Muscle of back (tissue), 13 donors: ENCODE measurements at places on chromosomes 6 and 20.

DNA sequence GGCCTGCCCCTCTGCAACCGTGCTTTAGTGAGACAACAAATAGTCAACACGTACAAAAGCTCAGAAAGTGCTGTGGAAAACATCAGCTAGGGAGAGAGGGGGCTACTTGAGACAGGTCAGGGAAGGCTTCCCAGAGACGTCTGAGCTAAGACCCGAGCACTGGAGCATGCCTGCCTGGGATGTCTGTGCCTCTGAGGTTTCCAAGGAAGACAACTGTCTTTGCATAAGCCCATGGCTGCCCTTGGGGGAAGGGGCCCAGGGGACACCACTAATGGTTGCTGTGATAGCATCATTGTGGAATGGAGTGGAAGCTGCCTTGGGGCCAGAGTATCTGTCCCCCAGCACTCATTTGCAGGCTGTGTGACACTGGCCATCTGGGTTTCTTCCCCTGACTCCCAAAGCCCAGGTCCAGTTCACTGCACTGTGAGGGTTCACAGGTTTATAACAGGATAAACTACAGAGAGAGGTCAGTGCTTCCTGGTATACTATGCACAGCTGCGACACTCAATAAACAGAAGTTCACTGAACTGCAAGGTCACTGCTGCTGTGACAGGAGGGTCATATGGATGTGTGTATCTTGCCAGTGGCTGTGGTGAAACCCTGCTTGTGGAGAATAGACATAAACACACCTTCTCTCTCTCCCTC, 1.5 kb upstream of the ARFGEF2 start:
- no peak for DNase-seq

- DNase-seq, result peak; percentile 20
Measured at GRCh38 chr20:23917024-23917725, 37.6 kb upstream of the CST5 start.

DNA sequence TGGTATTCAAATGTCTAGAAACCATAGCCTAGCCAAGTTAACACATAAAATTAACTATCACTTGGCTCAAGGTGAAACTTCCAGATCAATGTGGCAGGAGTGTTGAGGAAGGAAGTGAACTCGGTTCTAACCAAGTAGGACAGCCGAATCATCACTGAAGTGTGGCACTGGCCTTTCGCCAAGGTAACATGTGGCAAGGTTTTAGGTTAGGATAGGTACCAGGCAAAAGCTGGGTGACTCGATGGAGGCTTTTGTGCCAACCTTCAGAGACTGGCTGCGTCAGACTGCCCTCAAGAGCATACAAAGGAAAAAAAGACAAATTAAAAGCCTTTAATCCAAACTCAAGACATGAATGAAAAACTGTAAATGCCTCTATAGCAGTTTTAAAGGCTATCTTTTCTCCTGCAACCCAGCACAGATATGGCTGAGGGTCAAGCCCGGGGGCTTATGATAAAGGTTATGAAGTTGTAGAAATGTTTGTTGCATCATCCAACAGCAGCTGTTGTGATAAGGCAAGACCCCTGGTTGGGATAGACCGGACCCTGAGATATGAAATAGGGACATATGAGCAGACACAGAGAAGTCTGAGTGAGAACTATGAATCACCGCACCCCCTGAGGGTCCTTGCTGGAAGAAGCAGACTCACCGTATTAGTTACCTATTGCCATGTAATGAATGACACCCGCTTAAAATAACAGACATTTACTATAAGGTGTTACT, 11.9 kb downstream of the PSMB9 start:
- DNase-seq, result no peak

DNA sequence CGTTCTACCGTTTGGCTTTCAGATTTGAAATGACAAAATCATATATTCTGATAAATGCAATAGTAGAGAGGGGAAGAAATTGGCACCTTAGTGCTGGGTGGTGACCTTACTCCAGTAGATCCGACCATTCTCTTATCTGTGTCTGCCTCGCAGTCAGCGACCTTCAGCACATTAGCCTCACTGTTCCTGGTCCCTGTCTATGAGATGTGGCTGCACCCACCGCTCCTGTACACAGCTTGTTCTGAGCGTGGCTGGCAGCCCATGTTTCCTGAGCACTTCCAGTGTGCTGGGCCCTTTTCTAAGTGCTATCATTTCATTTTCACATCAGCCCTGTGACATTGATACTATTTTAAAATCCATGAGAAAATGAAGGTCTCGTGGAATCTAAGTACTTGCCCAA, 138.1 kb downstream of the TMEM242 start:
- DNase-seq, result no peak

DNA sequence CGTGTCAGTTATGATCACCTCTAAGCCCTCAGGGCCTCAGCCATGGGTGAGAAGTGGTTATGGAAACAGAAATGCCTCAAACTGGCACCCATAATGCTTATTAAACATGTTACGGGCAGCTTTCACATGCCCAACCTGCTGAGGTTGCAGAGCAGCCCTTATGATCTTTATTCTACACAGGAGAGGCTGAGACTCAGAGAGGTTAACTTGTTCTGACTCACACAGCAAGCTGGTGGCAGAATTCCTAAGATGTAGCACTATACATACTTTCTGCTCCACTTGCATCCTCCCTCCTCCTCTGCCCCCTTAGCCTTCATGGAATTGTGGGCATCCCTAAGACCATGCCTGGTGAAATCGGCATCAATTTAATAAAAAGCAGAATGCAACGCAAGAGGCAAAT, 34.7 kb upstream of the IGF2R start:
- DNase-seq, result no peak

- DNase-seq, result no peak
Measured at GRCh38 chr6:131159578-131159977, 24.3 kb downstream of the AKAP7 start.

DNA sequence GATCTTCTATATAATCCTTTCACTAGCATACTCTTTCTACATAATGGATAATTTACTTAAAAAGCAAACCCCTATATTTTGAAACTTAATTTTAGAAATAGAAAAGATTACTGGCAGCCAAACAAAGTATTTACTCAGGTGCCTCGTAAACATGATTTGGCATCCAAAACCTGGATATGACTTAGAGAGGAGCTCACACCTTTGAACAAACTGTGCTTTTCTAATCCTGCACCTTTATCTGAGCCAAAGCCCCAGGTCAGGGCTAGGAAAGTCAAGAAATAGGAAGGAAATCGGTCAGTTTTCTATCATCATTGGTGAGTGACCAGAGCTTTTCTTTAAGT, 170.9 kb downstream of the PHF3 start:
- no peak for DNase-seq

- no peak for DNase-seq
Measured at GRCh38 chr20:4870906-4871305, 130.4 kb downstream of the SLC23A2 start.

- no peak for DNase-seq
Measured at GRCh38 chr6:152310371-152310954, 326.7 kb downstream of the SYNE1 start.

DNA sequence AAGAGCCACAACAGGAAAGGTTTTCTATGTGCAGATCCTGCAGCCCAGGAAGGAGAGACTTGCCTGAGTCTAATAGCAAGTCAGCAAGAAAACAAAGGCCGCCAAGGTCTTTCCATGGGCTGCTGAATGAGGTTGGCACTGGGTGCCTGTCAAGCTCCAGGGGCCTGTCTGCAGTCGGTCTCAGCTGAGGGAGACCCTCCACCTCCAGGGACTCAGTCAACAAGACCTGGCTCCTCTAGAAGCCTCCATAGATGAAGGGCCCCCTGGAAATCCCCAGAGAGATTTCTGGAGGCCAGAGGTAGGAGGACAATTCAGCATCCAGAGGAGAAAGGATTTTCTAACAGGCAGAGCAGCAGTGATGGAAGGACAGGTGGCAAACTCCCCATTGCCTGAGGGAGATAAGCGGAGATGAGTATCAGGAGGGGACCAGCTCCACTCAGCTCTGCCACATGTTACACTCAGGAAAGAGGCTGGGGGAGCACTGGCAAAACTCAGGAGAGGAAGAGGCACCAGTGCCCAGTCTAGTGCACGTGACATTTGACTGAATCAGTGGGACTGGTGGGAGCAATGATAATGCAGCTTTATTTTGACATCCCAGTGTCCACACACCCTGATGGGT, 33.5 kb upstream of the FKBP1A start:
- DNase-seq, result no peak

DNA sequence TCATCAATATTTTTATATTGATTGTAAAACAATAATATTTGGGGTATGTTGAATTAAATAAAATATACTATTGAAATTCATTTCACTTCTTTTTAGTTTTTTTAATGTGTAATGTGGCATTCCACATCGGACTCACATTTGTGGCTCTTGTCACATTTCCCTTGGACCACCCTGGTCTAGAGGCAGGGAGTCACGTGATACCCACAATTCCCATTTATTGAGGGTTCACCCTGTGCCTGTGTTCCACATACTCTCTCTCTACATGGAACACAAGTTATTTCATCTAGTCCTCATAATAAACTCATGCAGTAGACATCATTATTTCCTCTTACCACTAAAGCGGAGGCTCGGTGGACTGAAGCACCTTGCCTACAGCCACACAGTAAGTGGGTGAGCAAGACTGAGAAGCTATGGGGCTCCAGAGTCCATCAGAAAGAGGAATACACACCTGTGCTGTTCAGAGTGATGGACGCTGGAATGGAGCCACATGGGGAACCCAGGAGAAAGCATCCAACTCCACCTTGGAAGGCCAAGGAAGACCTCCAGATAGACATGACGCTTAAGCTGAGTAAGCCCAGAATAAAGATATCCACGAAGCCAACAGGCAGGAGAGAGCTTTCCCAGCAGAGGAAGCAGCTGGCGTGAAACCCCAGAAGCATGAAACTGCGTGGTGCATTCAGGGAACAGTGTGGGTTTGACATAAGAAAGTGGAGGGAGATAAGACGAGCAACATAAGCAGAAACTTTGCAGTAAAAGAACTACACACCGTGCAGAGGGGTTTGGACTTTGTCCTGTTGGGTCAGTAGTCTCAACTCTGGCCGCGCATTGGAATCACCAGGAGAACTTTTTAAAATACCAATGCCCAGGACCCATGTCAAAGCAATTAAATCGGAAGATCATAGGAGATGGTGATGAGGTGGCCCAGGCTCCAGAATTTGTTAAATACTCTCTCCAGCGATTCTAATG, 49.5 kb downstream of the UNC5CL start:
- no peak for DNase-seq

- DNase-seq, result no peak
Measured at GRCh38 chr6:21186479-21187055, 407.0 kb upstream of the SOX4 start.

- DNase-seq, result peak; percentile 51
Measured at GRCh38 chr6:43628393-43629103, 516 bp downstream of the GTPBP2 start.

GRCh38 chr20:10507052-10507451, 71.9 kb downstream of the SLX4IP start:
- DNase-seq, result no peak

DNA sequence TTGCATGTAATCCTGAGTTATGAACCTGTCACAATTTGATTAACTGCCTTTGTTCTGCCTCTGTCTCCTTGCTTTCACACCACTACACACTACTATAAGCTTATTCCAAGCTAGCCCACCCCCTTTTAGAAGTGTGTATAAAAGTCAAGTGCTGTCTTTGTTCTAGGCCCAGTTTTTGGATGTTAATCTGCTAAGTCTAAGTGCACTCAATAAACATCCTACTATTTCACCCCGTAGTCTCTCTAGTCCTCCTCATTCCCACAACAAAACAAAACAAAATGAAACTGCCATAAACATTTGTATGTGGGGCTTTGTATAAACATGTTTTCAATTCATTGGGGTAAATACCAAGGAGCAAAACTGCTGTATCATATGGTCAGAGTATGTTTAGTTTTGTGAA, 16.1 kb upstream of the SPACA1 start:
- DNase-seq, result no peak

GRCh38 chr6:53325785-53326184, 23.0 kb downstream of the ELOVL5 start:
- DNase-seq, result no peak

GRCh38 chr6:36150283-36150682, 20.0 kb downstream of the MAPK13 start:
- no peak for DNase-seq

DNA sequence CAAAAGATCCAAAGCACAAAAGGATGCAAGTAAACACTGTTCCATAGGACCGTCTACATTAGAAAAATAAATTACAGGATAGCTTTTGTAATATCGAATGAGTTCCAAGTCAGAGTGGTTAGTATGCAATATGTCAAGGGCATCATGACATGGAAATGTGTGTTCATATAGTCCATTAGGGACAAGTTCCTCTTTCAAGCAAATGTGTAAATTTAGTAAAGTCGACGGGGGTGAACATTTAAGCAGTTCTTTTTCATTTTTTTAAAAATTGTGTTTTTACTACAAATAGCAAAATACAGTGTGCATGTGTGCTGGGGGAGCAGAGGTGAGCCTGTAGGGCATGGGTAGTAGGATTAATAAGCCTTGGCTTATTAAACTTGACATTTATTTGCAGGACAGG, 359.0 kb downstream of the ESR1 start:
- no peak for DNase-seq

DNA sequence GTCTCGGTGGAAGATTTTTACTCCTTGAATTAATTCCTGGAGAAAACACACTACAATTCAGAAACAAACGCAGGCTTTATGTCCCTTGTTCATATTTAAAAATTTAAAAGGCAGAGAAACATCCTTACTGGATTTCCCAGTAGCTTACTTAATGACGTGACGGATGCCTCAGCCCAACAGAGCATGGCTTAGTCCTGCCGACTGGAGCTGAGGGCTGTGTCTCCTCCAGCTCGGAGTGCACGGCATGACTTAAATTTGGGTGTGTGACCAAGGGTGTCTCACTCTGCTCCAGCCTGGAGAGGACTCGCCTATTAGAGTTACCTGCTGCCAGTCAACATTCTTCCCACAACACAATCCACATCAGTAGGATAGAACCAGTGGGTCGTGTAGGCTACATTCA, 107.1 kb downstream of the PSMB1 start:
- no peak for DNase-seq

- DNase-seq, result no peak
Measured at GRCh38 chr20:4730780-4731179, 9.1 kb downstream of the PRND start.

GRCh38 chr6:14721103-14721758, 524.6 kb upstream of the JARID2 start:
- peak; percentile 53 for DNase-seq

GRCh38 chr6:43779852-43780236, 9.8 kb downstream of the VEGFA start:
- no peak for DNase-seq

DNA sequence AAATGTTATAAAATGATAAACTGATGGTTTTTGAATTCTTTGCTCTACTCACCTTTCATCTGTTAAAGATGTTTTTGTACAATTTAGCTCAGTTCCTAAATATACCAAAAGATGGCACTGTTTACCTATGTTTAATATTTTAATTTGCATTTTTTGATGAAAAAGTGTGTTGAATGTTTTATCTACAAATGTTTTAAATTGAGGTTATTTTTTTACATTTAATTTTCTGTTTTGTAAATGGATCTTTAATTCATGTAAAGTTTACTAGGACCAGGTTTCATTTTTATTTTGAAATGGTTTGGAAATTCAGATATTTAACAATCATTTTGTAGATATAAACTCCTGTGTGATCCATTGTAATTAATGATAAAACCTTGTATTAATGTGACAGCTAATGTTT, 30.0 kb downstream of the CDKAL1 start:
- DNase-seq, result peak; percentile 47
